Glomerular endothelial cell (primary cell): ENCODE measurements at places on chromosomes 13 and 19.

DNA sequence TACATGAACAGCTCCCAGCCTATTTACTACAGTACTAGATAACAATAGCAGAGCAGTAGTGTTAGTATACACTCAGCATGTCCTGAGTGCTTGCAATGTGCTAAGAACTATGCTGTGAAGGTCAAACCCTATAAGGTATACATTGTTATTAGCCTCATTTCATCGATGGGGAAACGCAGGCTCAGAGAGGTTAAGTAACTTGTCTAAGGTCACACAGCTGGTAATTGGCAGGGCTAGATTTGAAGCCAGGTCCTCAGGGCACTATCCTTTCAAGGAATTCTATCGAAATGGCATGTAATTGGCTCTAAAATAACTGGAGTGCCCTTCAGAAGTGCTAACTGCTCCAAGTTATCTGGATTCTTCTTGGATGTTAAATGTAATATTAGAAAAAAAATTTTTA is 295.6 kb downstream of the ZNF536 start:
- DNase-seq = no peak

DNA sequence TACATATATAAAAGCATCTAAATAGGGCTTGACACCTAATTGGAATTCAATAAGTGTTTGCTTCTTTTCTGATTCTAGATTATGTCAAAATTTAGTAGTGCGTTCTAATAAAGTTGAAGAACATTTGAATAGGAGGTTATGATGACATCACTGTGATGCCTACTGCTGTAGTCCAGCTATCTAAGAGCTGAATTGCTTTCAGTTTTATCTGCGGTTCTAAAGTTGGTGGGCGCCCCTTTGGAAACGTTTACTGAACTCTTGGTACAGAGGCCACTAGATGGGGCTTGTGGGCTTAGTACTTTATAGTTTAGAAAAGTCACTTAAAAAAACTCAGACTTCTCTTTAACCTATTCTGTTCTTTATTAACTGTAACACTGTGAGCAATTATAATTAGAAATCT is 776.9 kb downstream of the GPC5 start:
- DNase-seq = no peak

DNA sequence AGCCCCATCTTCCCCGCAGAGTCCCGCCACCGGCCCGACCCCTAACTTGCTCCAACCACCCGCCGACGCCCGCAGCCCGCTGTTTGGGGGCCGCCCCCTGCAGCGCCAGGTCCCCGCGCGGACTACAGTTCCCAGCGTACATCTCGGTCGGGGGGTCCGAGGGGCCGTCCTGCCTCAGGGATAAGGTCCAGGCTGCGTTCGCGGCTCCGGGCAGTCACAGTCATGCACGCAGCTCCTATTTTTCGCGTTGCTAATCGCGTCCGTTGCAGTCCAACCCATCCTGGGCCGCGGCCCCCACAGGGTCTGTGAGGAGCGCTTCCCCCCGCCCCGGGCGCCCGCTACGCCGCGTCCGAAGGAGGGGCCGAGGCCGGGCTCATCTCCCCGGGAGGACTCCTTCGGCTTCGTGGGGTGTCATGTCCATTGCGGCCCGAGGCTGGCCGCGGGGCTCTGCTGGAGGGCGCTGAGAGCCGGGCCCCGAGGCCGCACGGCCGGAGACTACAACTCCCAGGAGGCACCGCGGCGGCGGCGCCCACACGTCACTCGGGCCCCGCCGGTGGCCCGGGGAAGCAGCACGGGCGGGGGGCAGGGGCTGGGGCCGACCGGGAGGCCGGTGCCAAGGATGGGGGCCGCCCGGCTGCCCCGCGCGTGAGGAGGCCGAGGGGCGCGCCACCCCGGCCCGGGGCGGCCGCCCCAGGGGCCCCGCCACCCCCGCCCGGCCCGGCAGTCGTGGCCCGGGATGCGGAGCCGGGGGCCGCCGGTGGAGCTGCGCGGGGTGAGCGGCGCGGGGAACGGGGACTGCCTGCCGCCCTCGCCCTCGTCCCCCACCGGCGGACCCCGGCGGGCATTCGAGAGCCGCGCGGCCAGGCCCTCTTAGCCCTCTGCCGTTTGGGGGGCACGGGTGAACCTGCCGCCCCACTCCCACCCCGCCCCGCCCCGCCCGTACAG is at the start of gene MAP3K10:
Gene MAP3K10, plus strand, starts transcription at position 536 of the 945 bp plus-strand sequence. CDS start 606 bp downstream, outside the sequence.
- no peak for DNase-seq

- DNase-seq = no peak
Measured at GRCh38 chr13:78762825-78763224, 103.9 kb upstream of the OBI1 start.

GRCh38 chr19:12907166-12907565 is 11.9 kb downstream of the SYCE2 start:
- DNase-seq = no peak

GRCh38 chr13:110536006-110536693 is 25.4 kb downstream of the RAB20 start:
- DNase-seq = no peak

DNA sequence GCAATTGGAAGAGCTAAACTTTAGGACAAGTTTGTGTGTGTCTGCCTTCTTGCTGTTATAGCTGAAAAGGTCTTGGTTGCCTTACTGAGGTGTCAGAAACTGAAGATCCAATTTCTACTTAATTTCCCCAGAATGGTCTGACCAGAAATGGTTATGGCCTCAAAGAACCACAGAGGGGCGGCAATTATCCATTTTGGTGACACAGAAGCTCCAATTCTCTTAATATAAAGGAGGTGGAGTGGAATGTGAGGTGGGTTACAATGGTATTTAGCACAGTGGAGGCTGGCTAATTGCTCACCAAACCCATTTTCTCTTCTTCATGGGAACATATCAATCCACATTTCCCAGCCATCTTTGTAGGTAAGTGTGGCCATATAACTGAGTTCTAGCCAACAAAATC is 1157.2 kb downstream of the OLFM4 start:
- no peak for DNase-seq

- DNase-seq = no peak
Measured at GRCh38 chr13:59665732-59666131, 498.0 kb downstream of the DIAPH3 start.

DNA sequence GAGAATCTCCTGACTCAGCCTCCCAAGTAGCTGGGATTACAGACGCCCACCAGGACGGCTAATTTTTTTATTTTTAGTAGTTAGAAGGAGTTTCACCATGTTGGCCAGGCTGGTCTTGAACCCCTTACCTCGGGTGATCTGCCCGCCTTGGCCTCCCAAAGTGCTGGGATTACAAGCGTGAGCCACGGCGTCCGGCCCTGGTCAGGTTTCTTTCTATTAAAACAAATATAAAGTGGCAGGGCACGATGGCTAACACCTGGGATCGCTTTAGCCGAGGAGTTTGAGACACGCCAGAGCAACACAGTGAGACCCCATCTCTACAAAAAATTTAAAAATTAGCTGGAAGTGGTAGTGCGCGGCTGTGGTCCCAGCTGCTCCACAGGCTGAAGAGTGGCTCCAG is 1.5 kb upstream of the MED25 start:
- DNase-seq = no peak

DNA sequence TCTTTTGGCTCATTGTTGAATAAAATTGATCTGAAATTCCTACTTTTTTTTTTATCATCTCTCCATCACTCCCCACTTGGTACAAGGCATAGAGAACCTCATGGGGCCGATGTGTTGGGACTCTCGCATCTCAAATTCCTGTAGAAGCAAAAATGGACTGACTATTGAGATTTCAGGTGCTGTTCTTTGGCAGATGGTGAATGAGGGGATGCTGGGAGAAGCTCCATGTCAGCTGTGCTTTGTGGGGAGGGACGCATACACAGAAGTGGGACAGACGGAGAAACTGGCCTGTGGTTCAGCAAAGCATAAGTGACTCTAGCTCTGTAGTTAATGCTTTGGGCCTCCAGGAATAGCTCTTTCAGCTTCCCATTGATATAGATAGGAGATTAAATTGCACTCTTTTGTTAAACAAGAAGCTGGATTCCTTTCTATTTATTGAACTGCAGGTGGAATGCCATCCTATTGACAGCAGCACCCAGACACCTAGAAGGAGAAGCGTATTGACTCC is 194.5 kb upstream of the RNF113B start:
- no peak for DNase-seq

DNA sequence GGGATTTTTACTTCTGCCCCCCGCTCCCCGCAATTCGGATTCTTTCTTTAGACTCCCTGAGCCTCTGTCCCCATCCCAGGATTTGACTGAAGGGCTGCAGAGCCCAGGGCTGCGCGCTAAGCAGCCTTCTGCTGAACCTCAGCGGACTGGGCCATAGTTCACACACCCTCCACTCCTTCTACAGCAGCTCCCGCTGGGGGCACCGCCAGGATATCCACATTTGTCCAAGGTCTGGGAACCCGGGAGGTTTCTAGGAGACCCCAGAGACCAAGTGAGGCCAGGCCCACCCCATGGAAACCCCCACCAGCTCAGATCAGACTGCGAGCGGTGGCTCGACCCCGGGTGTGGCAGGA is 463.3 kb downstream of the ITGBL1 start:
- DNase-seq = no peak

DNA sequence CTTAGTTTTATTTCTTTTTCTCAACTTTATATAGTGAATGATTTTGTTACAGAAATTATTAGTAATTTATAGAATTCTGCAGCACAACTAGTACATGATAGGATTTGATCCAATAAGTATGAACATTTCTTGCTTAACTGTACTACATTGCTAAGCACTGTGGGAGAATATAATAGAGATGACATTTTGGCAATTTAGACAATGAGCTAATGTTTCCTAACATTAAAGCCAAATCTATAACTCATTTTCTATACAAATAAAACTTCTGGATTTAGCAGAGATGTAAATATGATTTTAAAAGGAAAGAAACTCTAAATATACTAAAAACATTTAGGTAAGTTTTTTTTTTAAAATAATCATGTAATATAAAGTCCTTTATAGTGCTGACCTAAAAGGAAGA is 87.3 kb downstream of the FNDC3A start:
- DNase-seq = no peak

GRCh38 chr13:29849071-29849631 is 1.3 kb downstream of the UBL3 start:
- no peak for DNase-seq

- no peak for DNase-seq
Measured at GRCh38 chr19:1451916-1452801, 2.2 kb downstream of the APC2 start.

GRCh38 chr13:98992355-98992754 is 14.5 kb upstream of the DOCK9 start:
- DNase-seq = no peak

GRCh38 chr13:26247608-26248007 is 6.3 kb upstream of the CDK8 start:
- no peak for DNase-seq

DNA sequence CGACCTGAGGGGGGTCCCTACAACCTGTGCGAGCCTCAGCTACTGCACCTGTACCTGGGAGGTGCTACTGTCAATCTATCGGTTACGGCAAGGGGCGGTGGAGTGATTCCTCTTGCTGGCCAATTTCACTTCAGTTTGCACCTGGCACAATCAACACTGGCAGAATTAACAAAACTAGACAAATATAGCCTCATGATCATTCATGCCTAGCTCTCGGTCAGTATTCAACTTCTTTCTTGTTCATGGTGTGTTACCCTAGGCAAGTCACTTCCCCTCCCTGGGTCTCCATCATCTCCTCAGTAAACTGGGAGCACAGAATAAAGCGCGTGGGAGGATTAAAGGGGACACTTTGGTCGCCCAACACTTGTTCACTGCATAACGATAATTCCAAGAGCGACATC is 618 bp downstream of the HAUS8 start:
- DNase-seq = no peak
